ENCODE measurements at places on chromosomes 4 and X. TPM values are rescaled to one million over a fixed set of nuclear protein-coding genes. Genes with fewer than 3 reads are reported as not detected.

- H3K4me3 ChIP-seq = no peak overlapping the region
- no peak overlapping the region for H3K27ac ChIP-seq
- H3K4me1 ChIP-seq = peaks cover 16% of the 10 kb centered on the region
- peaks cover 4% of the 10 kb centered on the region for H3K36me3 ChIP-seq
- H3K27me3 ChIP-seq = peaks cover 2% of the 10 kb centered on the region
These were observed 11.0 kb upstream of the IL3RA start for GRCh38 chrX:1325515-1326116.

- no peak overlapping the region for H3K4me3 ChIP-seq
- H3K27me3 ChIP-seq = no peaks in the 10 kb centered on the region
- DNase-seq = no peak
- no peaks in the 10 kb centered on the region for H3K36me3 ChIP-seq
- H3K4me1 ChIP-seq = no peaks in the 10 kb centered on the region
These were observed 159.9 kb downstream of the LDB2 start for GRCh38 chr4:16738558-16738957.

DNA sequence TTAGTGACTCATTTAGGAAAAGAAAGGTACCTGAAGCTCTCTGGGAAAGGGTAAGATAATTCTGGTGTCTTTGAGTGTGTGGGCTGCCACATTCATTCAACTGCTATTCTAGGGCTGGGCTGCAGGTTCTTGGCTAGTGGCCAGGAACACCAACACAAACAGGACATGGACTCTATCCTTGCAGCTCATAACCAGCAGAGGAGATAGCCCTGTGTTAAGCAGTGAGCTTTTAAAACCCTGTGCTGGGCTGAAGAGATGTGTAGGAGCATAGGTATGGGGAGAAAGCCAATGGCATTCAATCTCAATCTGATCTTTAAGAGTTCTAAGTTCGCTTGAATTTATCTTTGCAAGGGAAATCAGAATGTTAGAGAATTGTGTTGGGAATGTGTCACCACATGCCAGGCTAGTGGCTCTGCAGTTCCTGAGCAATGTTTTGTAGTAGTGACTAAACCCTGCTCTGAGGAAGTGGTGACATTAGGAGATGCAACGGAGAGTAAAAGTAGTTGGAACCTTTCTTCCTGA lies 39.2 kb downstream of the SGMS2 start:
- no peaks in the 10 kb centered on the region for H3K36me3 ChIP-seq
- H3K27ac ChIP-seq = no peak overlapping the region
- DNase-seq = no peak
- no peak overlapping the region for H3K4me3 ChIP-seq
- peaks cover 14% of the 10 kb centered on the region for H3K4me1 ChIP-seq
- H3K27me3 ChIP-seq = peaks cover 2% of the 10 kb centered on the region

GRCh38 chr4:75142850-75143249 lies 209.9 kb downstream of the PARM1 start:
- no peak for DNase-seq
- no peaks in the 10 kb centered on the region for H3K27me3 ChIP-seq
- H3K27ac ChIP-seq = no peak overlapping the region
- H3K4me1 ChIP-seq = no peaks in the 10 kb centered on the region
- no peak overlapping the region for H3K4me3 ChIP-seq

DNA sequence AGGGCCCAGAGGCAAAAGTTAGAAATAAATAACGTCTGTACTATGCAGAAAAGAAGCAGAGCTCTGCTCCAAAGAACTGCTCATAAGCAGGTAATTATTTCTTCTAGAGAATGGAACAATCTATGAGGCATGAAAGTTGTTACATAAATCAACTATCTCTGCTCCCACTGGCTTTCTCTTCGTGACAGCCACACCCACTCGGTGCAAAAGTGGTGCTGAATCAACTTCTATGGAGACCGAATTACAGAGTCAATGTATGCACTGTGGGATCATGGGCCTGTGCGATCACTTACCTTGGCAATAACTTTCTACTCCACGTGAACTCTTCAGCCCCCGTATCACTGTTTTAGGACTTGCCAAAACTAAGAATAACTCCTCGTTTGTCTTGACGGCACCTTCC lies 99.4 kb upstream of the ATXN3L start:
- H3K36me3 ChIP-seq = no peaks in the 10 kb centered on the region
- H3K27me3 ChIP-seq = no peaks in the 10 kb centered on the region
- no peak overlapping the region for H3K27ac ChIP-seq
- H3K4me1 ChIP-seq = peaks cover 9% of the 10 kb centered on the region
- no peak overlapping the region for H3K4me3 ChIP-seq

- H3K4me1 ChIP-seq = peaks cover 10% of the 10 kb centered on the region
- peak overlapping the region; percentile 33 for H3K27ac ChIP-seq
- peaks cover 7% of the 10 kb centered on the region for H3K36me3 ChIP-seq
These were observed 133.1 kb downstream of the AKAP4 start for GRCh38 chrX:50067435-50068284.

SLC10A7 gene
- 25.6 TPM for total RNA-seq

MAGEB2 gene
- not detected for total RNA-seq

All from activated T-helper 2 cell treated with anti-CD3 and anti-CD28 coated beads, Interferon-gamma antibody, Interleukin-2, Interleukin-4, amounts not matched to agents 10 μg/mL and 5 μg/mL and 100 μg/mL, durations not matched to agents 14 hours and 24 hours and 36 hours (primary cell).